ENCODE measurements at places on chromosomes 4 and X.

- no peak for DNase-seq
Observed at GRCh38 chr4:186104890-186105646, 564 bp downstream of the FAM149A start.

DNA sequence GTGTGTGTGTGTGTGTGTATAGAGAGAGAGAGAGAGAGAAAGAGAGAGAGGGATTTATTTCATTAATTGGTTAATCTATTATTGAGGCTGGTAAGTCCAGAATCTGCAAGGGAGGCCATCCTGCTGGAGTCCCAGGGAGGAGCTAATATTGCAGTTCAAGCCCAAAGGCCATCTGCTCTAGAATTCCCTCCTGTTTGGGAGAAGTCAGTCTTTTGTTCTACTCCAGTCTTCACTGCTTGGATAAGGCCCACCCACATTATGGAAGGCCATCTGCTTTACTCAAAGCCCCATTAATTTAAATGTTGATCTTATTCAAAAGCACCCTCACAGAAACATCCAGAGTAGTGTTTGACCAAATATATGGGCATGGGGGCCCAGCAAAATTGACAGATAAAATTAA is 317.5 kb upstream of the RASGEF1B start:
- DNase-seq, result no peak

- DNase-seq, result no peak
Observed at GRCh38 chrX:20666331-20666730, 399.6 kb upstream of the RPS6KA3 start.

DNA sequence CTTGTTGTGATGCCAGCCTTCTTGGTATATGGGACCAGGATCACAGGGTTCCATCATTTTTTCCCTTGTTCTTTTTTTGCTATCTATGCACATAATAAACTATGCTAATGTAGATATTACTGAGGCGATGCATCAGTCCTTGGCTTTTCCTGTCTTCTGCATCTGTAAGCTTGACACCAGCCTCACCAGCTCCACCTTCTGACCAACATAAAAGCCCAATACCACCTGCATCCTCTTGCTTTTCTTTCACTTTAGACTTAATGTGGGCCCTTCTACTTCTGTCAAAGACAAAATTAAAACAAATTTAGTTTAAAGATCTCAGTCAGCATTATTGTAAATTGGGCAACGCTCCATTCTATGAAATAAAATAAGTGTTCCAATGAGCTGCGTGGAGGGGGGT is 1718.8 kb upstream of the PCDH10 start:
- DNase-seq, result no peak

DNA sequence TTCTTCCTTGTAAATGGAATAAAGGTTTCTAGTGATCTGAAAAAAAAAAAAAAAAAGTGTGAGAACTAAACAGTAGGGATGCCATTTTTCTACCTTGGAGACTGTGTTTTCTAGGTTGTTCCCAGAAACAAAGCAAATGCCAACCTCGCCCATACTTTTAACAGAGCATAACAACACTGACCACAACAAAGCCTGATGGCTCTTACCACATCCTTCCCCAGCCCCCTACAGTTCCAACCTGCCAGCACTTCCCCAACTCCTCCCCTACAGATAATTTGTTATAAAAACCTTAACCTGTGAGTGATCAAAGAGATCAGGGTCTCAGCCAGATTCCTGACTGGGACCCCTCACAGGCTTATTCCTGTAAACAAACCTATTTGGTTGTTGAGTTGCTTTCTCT is 940.0 kb downstream of the SH3BGRL start:
- DNase-seq, result no peak

DNA sequence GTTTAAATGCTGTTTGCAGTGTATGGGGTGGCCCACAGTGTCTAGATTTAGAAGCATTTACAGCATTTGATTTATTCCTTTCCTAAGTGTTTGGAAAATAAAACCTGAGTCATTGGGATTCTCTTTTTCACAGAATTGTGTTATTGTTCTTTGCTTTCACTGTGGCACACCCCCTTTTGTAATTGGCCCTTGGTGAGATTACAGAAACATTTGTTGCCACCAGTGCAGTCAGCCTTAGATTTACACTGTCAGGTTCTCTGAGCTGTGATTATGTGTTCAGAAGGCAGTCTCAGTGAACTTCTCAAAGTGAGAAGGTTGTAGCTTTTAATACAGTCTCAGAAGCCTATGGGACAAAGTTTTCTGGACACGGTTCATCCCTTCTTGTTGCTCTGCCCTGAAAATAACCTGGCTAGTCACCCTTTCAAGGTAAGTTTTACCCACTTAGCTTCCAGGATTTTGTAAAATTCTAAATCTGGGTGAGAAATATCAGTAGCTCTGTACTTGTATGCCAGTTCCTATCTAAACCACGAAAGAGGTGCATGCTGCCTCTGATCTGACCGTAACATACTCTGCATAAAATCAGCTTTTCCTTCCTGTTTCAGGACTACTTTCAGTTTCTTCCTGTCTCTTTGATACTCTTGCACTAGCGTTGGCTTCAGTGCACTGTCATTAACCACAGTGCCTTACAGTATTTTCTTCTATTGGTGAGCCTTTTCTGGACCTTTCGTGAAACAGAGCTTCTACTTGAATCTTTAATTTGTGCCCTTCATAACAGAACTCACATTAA is 12.6 kb downstream of the RUFY3 start:
- DNase-seq, result no peak

DNA sequence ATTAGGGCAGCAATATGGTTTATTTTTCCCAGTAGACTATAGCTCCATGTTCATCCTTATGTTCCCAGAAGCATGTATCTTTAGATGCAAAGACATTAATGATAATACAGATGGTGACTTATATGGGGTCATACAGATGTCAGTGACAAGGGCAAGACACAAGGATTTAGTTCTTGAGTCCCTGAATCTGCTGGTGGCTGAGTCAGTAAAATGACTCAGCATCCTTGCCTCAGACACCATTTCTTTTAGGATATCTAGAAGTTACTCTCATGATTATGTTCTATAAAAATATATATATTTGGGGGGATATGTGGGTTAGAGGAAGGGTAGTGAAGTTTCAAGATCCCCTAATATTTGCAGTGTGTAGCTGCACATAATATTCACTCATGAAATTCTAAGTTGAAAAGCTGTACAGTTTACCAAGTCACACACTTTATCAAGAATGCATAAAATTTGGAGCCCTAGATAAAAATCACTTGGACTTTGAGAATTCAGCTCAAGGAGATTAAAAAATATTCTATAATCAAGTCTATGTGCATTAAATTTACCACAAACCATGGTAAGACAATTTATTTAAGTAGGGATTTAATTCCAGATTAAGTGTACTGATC is 101.9 kb downstream of the LNX1 start:
- no peak for DNase-seq

DNA sequence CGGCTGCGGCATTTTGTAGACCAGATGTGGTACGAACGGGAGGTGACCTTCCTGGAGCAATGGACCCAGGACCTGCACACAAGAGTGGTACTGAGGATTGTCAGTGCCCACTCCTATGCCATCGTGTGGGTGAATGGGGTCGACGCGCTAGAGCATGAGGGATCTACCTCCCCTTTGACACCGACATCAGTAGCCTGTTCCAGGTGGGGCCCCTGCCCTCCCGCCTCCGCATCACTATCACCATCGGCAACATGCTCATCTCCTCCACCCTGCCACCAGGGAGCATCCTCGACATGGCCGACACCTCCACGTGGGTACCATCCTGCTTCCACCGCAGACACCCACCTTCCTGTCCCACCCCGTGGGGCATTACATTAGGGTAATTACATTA is 46.2 kb downstream of the SMARCA5 start:
- DNase-seq, result no peak

All from Panc1 (cell line).